ENCODE measurements at places on chromosomes 7 and 10. TPM values are rescaled to one million over a fixed set of nuclear protein-coding genes. Genes with fewer than 3 reads are reported as not detected.

The ATOH7 gene
- not detected for total RNA-seq

- H3K4me1 ChIP-seq, result no peaks in the 10 kb centered on the region
- H3K27me3 ChIP-seq, result no peaks in the 10 kb centered on the region
- H3K36me3 ChIP-seq, result no peaks in the 10 kb centered on the region
- no peak overlapping the region for H3K4me3 ChIP-seq
Measured at GRCh38 chr10:18879284-18879683, 169.3 kb upstream of the MALRD1 start.

DNA sequence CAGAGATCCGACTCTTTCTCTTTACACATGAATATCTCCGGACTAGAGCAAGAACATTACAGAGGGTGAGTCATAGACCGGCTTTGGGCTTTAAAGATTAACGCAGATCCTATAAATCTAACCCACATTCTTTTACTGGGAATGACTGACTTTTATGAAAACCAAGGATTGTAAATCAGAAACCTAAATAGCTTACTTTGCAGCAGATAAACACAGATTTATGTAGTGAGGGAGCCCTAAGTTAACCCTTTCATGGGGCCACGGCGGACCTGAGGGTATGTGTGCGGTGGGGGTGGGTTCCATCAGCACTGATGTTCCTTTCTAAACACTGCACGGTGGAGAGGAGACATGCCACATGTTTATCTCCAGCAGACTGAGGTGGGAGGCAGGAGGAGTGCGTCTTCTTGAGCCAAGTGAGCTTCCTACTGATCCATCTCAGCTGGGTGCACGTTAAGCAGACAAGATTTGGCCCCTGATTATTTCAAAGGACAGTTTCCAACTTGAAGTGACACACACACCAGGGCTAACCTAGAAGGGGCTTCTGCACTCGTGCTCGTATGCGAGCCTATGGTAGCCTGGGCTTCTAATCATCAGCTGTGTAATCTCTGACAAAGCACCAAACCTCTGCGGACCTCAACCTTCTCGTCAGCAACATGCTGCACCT is 127.6 kb downstream of the WDR11 start:
- no peak overlapping the region for H3K27ac ChIP-seq
- H3K27me3 ChIP-seq, result peaks cover 45% of the 10 kb centered on the region
- no peak for DNase-seq
- no peaks in the 10 kb centered on the region for H3K36me3 ChIP-seq

The VENTX gene
- not detected for total RNA-seq

DNA sequence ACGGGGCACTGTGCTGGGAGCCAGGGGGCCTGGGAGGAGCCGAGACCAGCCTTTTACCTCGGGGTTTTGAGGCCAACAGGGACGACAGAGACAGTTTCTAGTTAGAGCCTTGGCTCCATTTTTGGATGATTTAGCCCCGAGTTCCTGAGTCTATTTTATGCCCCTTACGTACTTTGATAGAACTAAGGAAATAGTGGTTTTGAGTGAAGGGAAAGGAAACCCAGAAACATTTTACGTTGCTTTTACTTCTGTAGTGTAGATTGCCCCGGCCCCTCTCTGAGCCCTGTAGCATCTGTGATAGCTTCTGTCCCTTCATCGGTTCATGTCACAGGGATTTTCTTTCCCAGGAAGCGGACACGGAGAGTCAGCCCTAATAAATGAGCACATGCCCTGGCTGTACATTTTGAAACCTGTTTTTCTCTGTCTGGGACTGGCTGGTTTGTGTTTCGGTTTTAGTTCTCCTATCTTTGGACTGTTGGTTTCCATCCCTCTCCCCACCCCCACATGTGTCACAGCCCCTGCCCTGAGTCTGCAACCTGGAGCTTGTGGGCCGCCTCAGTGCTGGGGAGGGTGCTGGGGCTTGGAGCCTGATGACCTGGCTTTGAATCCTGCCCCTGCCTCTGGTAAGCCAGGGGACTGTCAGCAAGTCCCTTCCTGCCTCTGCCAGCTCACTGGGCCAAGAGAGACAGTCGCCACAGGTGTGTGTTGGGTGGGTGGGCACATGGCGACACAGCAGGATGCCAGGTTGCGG is 6.9 kb upstream of the ORAI2 start:
- H3K4me1 ChIP-seq, result peaks cover 62% of the 10 kb centered on the region
- peaks cover 36% of the 10 kb centered on the region for H3K36me3 ChIP-seq
- no peaks in the 10 kb centered on the region for H3K27me3 ChIP-seq
- peak overlapping the region; percentile 72 for H3K4me3 ChIP-seq
- H3K27ac ChIP-seq, result peak overlapping the region; percentile 100

- DNase-seq, result no peak
- H3K4me3 ChIP-seq, result no peak overlapping the region
- no peaks in the 10 kb centered on the region for H3K36me3 ChIP-seq
- no peak overlapping the region for H3K27ac ChIP-seq
Measured at GRCh38 chr10:102565793-102566192, 62.0 kb downstream of the SUFU start.

The AKR1C4 gene
- not detected for total RNA-seq

- no peak overlapping the region for H3K27ac ChIP-seq
- H3K4me1 ChIP-seq, result no peaks in the 10 kb centered on the region
- no peak overlapping the region for H3K4me3 ChIP-seq
- H3K36me3 ChIP-seq, result no peaks in the 10 kb centered on the region
- no peak for DNase-seq
Measured at GRCh38 chr10:106086391-106086790, 1078.1 kb downstream of the SORCS1 start.

- peak overlapping the region; percentile 96 for H3K4me3 ChIP-seq
- H3K27me3 ChIP-seq, result no peaks in the 10 kb centered on the region
- H3K27ac ChIP-seq, result peak overlapping the region; percentile 100
- peaks cover 32% of the 10 kb centered on the region for H3K36me3 ChIP-seq
- H3K4me1 ChIP-seq, result peaks cover 52% of the 10 kb centered on the region
Measured at GRCh38 chr7:23530405-23530804, 1.4 kb downstream of the TRA2A start.

The ABCA13 gene
- not detected for total RNA-seq

GRCh38 chr7:151408498-151408838 is 1.4 kb downstream of the WDR86 start:
- peaks cover 36% of the 10 kb centered on the region for H3K27me3 ChIP-seq
- no peaks in the 10 kb centered on the region for H3K36me3 ChIP-seq
- DNase-seq, result no peak
- H3K27ac ChIP-seq, result no peak overlapping the region
- H3K4me3 ChIP-seq, result peak overlapping the region; percentile 49

The JAZF1 gene
- 6.9 TPM for total RNA-seq

The SPDYE16 gene
- total RNA-seq, result 0.18 TPM

DNA sequence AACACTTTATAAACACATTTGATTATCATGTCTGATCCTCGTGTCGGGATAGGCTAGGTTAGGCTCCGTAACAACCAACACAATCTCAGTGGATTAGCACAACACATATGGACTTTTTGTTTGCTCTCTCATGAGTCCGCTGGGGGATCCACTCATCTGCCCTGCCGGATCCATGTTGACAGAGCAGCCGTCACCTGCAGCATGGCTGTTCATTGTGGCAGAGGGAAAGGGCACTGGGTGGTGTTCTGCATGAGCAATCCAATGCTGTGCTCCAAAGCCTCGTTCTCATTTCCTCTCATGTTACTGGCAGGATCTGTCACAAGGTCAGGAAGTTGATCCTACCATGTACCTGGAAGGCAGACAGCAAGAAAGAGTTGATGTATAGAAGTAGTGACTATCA is 62.5 kb upstream of the RAPGEF5 start:
- DNase-seq, result no peak
- peaks cover 2% of the 10 kb centered on the region for H3K27me3 ChIP-seq
- H3K4me1 ChIP-seq, result no peaks in the 10 kb centered on the region
- H3K4me3 ChIP-seq, result no peak overlapping the region

The MMD2 gene
- not detected for total RNA-seq

The AQP1 gene
- 0.25 TPM for total RNA-seq

The GHRHR gene
- total RNA-seq, result not detected

DNA sequence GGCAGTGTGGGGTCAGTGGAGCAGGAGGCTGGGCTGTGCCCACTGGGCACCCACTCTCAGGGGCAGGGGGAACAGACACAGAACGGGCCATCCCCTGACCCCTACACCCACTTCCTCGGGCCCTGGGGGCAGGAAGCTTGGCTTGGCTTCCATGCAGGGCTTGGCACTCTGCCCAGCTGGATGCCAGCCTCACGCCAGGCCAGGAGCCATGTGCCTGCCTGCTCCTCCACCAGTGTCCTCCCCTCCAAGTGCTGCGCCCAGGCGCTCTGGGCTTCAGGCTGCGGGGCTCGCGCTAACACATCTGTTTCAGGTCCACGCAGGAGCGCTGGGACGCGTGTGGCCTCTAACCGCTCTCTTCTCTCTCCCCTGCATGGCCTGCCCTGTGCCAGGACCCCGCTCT is 12.7 kb downstream of the LDB3 start:
- H3K27me3 ChIP-seq, result no peaks in the 10 kb centered on the region
- DNase-seq, result no peak
- no peaks in the 10 kb centered on the region for H3K4me1 ChIP-seq
- no peak overlapping the region for H3K4me3 ChIP-seq

DNA sequence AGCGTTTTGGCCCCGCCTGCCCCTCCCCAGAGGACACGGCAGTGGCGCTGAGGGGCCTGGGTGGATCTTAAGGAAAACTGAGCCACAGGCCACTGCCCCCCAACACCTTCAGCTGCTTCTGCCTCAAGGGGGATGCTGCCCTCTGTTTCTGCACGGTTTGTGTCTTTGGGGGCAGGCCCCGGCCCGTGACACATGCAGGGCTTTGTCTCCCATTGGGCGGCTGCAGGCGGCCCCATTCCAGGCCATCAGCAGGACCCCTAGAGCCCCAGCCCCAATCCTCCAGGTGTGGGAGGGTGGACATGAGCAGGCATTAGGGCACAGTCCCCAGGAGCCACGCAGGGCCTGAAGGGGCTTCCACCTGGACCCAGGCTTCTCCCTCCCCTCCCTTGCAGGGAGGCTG is 25.3 kb upstream of the PPP2R2D start:
- no peak overlapping the region for H3K27ac ChIP-seq
- H3K4me3 ChIP-seq, result no peak overlapping the region
- H3K4me1 ChIP-seq, result no peaks in the 10 kb centered on the region
- peaks cover 13% of the 10 kb centered on the region for H3K27me3 ChIP-seq
- no peaks in the 10 kb centered on the region for H3K36me3 ChIP-seq

DNA sequence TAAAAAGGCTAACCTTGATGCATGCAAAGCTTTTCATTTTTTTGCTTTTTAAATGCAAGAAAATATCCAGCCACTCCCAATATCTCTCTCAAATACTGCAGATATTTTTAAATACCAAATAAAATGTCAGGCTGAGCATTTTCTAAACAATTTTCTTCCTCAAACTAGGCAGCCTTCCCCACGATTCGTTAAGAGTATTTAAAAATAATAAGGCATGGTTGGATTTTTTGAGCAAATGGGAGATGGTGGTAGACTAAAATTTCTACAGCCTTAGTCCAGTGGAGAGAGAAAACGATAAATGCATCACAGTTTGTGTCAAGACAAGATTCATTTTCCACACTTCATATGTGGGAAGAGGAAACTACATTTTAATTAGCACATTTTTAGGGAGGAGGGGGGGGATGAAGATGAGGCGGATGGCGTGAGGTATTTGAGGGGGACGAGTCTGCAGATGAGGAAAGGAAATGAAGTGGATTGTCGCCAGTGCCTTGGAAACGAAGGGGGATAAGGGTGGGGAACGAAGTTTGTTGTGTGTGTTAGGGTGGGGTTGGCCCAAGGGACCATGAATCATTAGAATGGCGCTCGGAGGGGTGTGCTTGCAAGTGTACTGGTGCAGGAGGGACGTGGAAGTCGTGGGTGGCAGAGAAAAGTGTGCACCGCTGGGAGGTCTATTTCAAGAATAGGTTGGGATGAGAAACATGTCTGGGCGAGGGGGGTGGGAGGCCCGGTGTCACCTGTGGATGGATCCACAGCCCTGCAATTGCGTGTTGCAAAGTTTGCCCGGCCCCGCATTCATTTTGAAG is 1.2 kb upstream of the ADD3 start:
- no peaks in the 10 kb centered on the region for H3K27me3 ChIP-seq
- peaks cover 36% of the 10 kb centered on the region for H3K4me1 ChIP-seq
- no peak overlapping the region for H3K4me3 ChIP-seq

DNA sequence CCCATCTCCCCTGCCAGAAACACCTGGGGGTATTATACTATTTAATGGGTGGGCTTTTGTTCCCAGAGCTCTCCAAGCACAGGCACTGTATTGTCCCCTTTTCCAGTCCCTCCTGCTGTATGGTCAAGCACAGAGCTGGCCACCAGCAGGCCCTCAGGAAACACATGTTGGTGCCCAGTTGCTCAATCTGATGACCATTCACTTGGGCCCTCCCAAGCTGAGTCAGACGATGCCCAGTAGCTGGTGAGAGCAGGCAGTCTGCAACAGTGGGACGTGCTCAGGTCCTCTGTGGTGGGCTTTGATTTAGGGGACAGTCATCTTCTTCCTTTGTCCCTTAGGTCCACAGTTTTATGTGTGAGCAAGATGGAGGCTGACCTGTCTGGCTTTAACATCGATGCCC is 11.8 kb downstream of the SFXN2 start:
- DNase-seq, result no peak
- peaks cover 31% of the 10 kb centered on the region for H3K36me3 ChIP-seq
- no peak overlapping the region for H3K27ac ChIP-seq
- H3K4me1 ChIP-seq, result peaks cover 6% of the 10 kb centered on the region
- no peak overlapping the region for H3K4me3 ChIP-seq

The SLC13A1 gene
- total RNA-seq, result not detected

- no peaks in the 10 kb centered on the region for H3K4me1 ChIP-seq
- no peak for DNase-seq
- H3K27ac ChIP-seq, result no peak within 1 kb of the TSS
- no peak within 1 kb of the TSS for H3K4me3 ChIP-seq
- peaks cover 14% of the 10 kb centered on the region for H3K27me3 ChIP-seq
Measured at GRCh38 chr10:113552701-113553100, at the start of gene HABP2. TSS of gene HABP2 (plus strand) at chr10:113553053. CDS start at chr10:113553122, 69 bp downstream.

DNA sequence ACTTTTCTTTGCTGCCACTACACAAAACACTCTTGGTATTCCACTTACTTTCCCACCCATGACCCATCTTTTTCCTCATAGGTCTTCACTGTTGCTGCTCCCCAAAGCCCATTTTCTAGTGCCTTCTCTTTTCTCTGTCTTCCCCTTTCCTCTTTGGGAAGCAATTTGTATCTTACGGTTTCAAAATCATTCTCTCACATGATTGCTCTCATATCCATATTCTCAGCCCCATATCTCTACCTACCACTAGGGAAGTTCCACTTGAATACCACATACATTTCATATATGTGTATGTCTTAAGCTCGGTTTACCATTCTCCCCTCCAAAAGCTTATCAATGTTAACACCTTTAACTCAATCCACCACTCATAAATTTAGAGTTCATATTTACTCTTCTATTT is 3.2 kb upstream of the UBE2D1 start:
- no peak for DNase-seq
- peaks cover 3% of the 10 kb centered on the region for H3K36me3 ChIP-seq
- no peak overlapping the region for H3K27ac ChIP-seq

GRCh38 chr7:158495786-158496185 is 91.8 kb downstream of the PTPRN2 start:
- H3K36me3 ChIP-seq, result no peaks in the 10 kb centered on the region
- no peaks in the 10 kb centered on the region for H3K4me1 ChIP-seq
- H3K27me3 ChIP-seq, result peaks cover 11% of the 10 kb centered on the region
- no peak overlapping the region for H3K27ac ChIP-seq

Data from activated CD4-positive, alpha-beta T cell treated with anti-CD3 and anti-CD28 coated beads for 36 hours (primary cell).